ENCODE measurements at places on chromosomes 11 and 22. TPM values are rescaled to one million over a fixed set of nuclear protein-coding genes. Genes with fewer than 3 reads are reported as not detected.

The SHISAL1 gene
- 25.7 TPM for total RNA-seq

The SGSM1 gene
- 18.2 TPM for total RNA-seq

The MS4A7 gene
- 1.9 TPM for total RNA-seq

The PRR33 gene
- total RNA-seq: not detected

The GRIA4 gene
- total RNA-seq: 141 TPM

The ANKK1 gene
- not detected for total RNA-seq

The ZNF280B gene
- 5.0 TPM for total RNA-seq

The PTPRCAP gene
- 0.63 TPM for total RNA-seq

The UBTFL1 gene
- total RNA-seq: not detected

The SYCE3 gene
- not detected for total RNA-seq

The MMP7 gene
- total RNA-seq: not detected

The GNG3 gene
- total RNA-seq: 28.8 TPM

The ESAM gene
- 4.4 TPM for total RNA-seq

The DCDC1 gene
- total RNA-seq: 1.9 TPM

The IGF2 gene
- total RNA-seq: 3.1 TPM

The NLRP14 gene
- total RNA-seq: 1.6 TPM

The SULT4A1 gene
- total RNA-seq: 55.7 TPM

The TNNT3 gene
- total RNA-seq: not detected

The SCYL1 gene
- 47.6 TPM for total RNA-seq

The ARHGAP8 gene
- 4.7 TPM for total RNA-seq

The HTATIP2 gene
- 2.8 TPM for total RNA-seq

The PHLDA2 gene
- total RNA-seq: not detected

Measured in parietal lobe (tissue), 2 donors.